Daoy (cell line): ENCODE measurements at places on chromosomes 12 and 14.

DNA sequence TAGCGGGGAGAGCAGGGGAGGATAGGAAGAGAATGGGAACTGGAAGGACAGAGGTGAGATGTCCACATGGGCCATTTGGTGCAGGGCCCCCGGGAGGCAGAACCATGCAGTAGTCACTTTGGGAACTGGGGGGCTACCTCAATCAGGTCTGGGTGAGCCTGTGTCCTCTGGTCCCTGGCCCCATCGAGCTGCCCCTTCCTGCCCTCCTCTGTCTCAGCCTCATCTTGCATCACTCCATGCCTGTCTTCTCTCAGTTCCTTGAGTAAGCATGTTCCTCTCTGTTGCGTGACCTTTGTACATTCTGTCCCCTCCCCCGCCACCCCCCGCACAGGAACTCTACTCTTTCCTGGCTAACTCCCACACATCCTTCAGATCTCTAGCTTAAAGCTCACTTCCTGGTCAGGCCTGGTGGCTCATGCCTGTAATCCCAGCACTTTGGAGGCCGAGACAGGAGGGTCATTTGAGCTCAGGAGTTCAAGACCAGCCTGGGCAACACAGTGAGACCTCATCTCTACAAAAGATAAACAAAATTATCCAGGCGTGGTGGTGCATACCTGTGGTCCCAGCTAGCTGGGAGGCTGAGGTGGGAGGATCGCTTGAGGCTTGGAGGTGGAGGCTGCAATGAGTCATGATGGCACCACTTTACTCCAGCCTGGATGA lies 23.2 kb downstream of the FOS start:
- DNase-seq: peak; percentile 46

GRCh38 chr14:92503756-92504491 lies 9.7 kb upstream of the RIN3 start:
- peak; percentile 73 for DNase-seq

- DNase-seq: peak; percentile 44
Observed at GRCh38 chr12:88419794-88420193, 160.5 kb downstream of the KITLG start.

DNA sequence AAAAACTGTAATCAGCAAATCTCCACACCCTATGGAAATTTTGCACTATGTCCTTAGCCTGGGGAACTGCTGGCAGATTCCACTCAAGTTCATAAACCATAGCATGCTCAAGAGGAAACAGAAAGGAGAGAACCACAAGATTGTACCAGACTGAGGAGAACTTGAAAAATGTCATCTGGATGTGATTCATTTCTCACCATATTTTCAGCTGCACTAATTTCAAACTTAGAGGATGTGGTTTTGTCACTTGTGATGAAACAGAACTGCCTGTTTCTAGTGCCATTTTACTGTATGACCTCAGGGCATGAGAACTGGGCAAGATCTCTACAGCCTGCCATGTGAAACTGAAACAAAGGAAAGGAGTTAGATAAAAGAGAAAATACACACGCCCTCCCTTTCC lies 1493.1 kb upstream of the FLRT2 start:
- no peak for DNase-seq

GRCh38 chr12:96473394-96474093 lies 15.8 kb upstream of the CFAP54 start:
- DNase-seq: no peak

- no peak for DNase-seq
Observed at GRCh38 chr12:56288705-56289387, 11.3 kb downstream of the CS start.
